GM20000 (cell line): ENCODE measurements at places on chromosomes 16 and 17.
A peak's percentile ranks its signal among the peaks of the same experiment; 100 is the strongest.

- no peak for DNase-seq
These were observed 50.8 kb downstream of the AKAP1 start for GRCh38 chr17:57135789-57136291.

DNA sequence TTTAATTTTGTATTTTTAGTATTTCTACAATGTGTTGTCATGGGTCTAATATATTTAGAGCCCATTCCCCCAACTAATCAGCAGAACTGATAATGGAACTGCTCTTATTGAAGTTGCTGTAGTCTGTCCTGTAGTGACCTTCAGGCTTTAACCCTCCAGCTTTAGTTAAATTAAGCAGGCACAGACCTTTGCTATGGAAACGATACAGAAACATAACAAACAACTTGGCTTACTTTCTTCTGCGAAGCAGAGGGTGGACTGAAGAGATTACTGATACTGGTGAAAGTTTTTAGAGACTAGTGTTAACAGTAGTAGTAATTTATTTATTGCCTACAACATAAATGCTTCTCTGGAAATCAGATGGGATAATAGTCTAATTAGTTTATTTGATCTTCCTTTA lies 61.4 kb downstream of the NFATC3 start:
- no peak for DNase-seq

GRCh38 chr16:228151-228851 lies 948 bp downstream of the LUC7L start:
- no peak for DNase-seq

DNA sequence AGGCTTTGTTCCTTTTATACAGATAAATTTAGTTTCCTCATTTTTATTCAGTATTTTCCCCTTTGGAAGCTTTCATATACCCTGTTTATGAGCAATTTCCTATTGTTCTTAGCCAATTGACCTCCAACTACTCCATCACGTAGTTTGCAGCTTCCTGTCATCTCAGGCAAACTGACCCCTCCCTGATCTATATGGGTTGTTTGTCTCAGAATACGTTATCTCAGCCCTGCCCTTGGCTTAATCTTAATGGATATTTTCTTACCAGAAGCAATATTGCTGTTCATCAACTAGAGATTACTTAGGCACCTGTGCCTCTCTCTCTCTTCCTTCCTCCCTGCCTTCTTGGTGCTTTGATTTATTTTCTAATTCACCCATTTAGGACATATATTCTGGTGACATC lies 81.2 kb downstream of the ZNF18 start:
- DNase-seq, result no peak

DNA sequence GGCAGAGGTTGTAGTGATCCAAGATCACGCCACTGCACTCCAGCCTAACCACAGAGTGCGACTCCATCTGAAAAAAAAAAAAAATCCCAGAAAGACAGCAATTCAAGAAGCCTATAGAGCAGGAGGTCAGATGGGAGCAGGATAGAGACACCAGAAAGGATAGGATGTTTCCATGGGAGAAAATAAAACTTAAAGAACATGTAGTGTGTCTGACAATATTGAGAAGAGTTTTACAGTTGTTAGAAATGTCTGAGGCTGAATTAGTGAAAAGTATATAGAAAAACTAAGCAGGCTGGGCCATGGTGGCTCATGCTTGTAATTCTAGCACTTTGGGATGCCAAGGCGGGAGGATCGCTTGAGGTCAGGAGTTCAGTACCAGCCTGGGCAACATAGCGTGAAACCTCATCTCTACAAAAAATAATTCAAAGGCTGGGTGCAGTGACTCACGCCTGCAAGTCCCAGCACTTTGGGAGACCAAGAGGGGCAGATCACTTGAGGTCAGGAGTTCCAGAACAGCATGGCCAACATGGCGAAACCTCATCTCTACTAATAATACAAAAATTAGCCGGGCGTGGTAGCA lies 15.3 kb upstream of the TRIM37 start:
- no peak for DNase-seq

- DNase-seq, result no peak
These were observed 165.4 kb downstream of the UTP18 start for GRCh38 chr17:51425773-51426172.

DNA sequence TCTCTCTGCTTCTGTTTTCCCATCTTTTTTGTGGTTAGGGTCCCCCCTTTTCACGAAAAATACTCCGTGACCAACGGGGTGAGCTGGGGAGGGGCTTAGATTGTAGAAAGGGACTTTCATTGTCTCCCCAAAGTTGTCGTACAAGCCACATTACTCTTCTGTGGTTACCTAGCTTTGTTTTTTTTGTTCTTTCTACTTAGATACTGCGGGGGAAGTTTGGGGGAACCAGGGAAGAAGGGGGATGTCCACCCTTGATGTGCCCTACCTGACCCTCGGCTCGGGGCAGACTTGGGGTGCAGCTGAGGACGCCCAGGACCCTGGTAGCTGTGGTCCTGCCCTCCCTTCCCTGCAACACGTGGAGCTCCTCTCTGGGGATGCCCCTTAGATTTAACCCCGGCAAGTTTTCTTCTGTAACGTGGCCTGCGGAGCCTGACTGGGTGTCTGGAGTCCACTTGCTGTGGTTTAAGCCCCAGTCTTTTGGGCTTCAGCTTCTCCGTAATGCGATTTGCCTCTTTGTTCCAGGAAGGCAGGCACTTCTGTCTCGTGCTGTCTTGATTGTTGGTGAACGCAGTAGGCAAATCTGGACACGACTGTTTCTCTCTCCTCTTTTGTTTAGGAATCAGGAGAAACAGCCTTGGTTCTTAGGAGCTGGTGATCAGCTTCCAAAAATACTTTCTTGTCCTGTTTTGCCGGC lies 892 bp downstream of the ABCC1 start:
- peak; percentile 74 for DNase-seq

- DNase-seq, result no peak
These were observed 19.4 kb upstream of the JPH3 start for GRCh38 chr16:87582966-87583325.

DNA sequence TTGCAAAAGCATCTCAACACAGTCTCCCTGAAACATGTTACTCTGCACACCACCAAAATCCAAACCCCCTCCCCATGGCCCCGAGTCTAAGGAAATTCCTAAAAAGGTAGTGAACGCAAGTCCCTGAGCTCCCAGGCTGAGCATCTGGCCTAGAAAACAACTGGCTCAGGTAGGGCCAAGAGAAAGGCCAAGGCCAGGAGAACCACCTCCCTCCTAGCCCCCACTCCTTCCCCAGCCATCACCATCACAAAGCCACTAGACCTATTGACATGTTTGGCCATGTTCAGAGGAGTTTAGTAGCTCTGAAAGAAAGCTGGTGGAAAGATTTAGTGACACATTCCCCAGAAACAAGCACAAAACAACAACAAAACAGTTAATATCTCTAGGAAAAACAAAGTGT lies 220.0 kb upstream of the PSMD7 start:
- no peak for DNase-seq

DNA sequence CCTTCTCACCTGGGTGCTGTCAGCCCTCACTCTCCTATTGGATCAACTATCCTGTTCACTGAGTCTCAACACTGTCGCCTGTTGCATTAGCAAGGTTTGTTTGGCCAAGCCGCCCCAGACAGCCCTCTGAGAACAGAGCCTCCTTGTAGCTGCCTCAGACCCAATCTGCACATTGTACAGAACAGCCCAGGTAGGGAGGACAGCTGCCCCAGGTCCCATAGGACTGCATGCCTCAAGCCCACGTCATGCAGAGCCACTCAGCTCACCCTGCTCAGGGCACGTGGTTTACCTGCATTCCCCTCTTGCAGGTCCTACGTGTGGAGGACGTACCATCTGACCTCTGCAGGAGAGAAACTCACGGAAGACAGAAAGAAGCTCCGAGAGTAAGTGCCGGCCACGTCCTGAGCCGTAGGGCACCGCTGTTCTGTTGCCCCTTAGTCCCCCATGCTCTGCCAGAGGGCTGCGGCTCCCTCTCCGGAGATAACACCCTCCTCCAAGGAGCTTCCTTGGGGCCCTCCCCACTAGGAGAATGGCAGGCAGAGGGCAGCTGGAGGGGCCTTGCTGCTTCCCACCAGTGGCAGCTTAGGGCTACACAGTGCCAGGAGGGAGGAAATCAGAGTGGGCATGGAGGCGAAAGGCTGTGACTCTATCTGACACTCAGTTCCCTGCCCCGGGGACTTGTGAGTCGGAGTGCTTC lies 2.8 kb downstream of the SNRNP25 start:
- no peak for DNase-seq

- DNase-seq, result peak; percentile 52
These were observed 665 bp upstream of the ALDH3A2 start for GRCh38 chr17:19647697-19648474.
